ENCODE measurements at places on chromosomes 1 and 21.

GRCh38 chr21:44337941-44338895 lies 972 bp downstream of the CFAP410 start:
- peak; percentile 26 for DNase-seq

GRCh38 chr21:43312011-43312410 lies 114.9 kb downstream of the SIK1 start:
- DNase-seq: peak; percentile 1

DNA sequence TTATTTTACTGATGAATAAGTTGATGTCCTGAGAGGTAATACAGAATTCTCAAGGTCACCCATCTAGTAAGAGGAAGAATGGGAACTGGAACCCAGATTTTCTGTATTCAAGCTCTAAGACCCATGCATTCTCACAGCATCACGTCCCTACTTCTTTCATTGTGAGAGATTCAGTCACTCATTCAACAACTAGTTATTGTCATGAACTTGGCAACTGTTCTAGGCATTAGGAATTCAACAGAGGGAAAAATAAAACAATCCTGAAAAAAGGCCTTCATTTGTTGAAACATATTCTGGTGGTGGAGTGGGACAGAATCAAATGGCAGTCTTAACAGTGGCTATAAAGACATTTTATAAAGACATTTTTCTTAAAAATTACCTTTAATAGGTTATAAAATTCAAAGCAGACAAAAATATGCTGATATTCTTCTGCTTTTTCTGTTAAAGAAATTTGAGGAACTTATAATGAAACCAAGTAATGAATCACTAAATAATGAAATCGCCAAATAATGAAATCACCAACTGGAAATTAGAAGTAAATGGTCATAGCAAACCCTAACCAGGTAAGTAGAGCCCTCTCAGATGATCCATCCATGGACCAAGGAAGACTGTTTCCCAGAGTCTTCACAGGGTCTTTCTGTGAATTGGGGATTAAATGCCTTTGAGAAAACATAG lies 136.5 kb upstream of the DPYD start:
- DNase-seq: no peak

GRCh38 chr1:82141390-82141789 lies 340.7 kb downstream of the ADGRL2 start:
- DNase-seq: no peak

DNA sequence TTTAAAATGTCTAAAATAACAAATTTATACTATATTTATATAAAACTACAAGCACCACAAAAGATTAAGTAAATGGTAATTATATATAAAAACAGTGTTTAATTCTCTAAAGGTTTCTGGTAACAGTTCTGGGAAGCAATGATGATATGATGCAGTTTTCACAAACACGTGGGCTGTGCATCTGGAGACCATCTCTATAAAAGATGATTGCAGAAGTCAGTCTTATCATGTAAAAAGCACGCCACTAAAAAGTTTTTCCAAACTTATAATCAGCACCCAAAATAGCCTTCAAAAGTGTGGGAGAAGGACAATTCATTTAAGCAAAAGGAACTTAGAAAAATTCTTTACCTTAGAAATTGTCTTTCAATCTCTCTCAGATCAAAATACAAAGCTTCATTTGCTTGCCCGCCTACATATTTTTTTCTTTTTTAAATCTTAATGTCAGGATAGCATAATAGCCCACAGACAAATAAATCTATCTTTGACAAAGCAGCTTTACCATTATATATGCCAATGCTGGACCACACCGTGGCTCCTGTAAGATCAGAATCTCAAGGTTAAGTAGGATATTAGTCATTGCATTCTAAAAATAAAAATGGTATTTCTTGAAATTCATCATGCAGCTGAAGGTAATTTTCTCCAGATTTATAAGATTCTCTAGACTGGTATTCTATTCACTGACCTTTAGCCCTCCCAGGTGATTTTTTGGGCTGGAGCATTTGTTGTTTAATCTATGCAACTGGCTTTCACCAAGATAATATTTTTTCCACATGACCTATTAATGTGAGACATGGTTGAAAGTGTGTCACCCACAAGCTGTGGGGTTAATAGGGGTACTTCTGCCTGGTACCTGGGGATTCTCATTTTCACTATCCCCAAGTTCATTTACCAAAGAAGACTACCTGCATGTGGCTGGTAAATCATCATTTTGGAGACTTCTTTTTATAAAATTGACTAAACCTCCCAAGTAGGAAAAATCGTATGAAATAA lies 189.6 kb upstream of the ST6GALNAC5 start:
- no peak for DNase-seq

DNA sequence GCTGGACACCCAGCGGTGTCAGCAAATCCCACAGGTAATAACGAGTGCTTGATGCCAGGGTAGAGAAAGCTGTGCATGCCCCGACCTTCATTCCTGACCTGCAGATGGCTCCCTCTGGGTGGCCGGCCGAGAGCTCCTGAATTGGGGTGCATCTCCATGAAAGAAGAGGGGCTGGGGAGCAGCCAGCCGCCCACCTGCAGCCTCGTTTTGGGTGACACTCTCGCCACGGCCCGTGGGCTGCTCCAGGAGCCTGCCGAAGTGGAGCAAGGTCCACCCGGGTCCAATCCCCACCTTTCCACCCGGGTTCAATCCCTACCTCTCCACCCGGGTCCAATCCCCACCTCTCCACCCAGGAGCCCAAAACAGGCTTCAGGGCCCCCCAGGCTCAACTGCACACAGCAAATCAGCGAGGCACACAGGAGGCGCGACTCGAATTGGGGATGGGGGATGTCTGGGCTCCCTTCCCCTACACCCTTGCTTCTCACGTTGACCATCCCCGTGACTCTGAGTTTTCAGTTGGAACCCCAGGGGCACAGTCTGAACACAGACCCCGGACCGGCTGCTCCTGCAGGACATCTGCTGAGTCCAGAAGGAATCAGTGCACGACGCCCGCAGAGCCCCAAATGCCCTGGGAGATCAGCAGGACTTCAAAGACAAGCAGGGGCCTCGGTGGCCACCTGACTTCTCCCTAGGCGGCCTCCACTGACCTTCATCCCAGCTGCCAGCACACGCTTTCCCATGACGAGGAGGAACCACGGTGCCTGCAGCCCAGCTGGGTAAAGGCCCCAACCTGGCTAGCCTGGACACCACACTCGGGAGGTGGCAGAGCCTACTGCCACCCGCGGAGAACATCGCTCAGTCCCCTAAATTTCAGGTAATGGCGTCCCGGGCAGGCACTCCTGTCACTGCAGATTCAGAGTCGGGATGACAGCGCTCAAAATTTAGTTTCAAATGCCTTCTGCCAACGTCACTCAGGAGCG lies 159.0 kb downstream of the NPHP4 start:
- DNase-seq: no peak

GRCh38 chr1:75373542-75374159 lies 237.3 kb downstream of the SLC44A5 start:
- no peak for DNase-seq

DNA sequence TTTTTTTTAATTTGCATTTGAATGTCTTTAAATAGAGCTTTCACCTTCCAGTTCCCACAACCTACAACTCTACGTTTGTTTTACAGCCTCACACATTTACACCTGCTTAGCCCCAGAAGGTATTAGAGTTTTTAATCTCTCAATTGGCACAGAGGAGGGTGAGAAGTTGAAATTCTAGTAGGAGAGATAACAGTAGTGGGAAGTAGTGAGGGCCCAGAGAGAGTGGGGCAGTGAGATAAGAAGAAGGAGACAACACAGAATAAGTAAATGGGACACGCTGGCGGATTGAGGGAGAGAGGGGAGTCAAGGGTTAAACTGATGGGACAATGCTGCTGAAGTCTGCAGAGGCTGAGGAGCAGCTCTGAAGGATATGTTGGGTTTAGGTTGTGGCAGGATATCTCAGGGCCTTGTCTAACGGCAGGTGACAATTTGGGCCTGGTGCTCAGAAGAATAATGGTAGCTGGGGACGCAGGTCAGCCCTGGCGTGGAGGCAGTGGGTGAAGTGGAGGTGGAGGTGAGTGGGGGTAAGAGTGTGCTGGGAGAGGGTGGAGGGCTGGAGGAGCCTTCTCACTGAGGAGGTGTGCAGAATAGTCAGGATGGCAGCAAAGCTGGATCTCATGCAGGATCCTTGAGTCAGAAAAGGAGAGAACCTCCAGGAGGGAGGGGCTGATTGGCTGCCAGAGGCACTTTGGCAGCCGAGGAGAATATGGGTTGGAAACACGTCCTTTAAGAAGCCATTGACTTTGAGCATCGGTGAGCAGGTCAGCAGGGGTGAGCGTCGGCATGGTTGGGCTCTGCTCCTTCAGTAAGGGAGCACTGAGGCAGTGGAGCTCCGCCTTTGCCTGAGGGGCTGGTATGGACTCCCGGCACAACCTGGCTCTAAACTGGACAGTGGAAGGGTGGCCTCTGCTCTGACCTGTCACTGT lies 72.9 kb downstream of the SYT6 start:
- DNase-seq: no peak

DNA sequence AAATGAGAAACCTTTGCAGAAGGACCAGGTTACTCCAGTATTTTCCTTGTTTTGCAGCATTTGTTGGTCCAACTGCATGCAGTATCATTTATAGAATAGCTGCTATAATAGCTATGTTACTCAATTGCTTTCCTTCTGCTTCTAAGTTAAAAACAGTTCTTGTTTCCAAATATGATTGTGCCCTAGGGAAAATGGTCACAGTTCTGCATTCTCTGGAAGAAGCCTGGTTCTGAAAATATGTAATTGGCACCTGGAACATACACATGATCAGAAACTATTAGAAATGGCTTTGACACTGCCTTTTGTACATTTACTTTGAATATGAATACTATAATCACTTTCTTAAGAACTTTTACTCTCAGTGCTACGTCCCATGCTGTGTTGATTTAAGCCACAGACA lies 33.6 kb downstream of the HENMT1 start:
- DNase-seq: no peak

GRCh38 chr1:36034692-36035091 lies 49.2 kb upstream of the TEKT2 start:
- no peak for DNase-seq

DNA sequence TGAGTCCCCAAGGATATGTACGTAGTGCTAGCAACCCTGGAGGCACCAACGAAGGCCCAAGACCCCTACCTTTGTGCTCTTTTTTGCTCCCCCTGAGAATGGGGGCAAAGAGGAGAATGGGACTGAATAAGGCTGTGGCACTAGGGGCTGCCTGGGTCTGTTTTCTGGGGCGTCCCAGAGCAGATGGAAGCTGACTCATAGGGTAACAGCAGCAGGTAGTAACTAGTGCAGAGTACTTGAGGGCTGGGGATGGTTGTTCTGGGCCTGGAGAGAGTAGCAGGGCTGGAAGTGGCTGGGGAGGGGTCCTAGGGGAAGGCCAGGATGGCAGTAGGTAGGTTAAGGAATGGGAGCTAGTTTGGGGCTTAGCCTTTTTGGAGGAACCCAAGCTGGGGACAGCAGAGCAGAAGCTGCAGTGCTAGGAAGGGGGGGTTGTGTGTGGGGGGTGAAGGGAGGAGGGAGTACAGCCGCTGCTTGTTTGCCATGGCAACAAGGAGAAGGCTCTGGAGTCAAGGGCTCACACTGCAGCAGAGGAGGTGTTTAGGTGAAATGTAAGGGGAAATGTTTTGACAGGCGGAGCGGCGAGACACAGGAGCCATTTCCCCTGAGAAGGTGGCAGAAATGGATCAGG lies 1.8 kb downstream of the NCDN start:
- DNase-seq: no peak

DNA sequence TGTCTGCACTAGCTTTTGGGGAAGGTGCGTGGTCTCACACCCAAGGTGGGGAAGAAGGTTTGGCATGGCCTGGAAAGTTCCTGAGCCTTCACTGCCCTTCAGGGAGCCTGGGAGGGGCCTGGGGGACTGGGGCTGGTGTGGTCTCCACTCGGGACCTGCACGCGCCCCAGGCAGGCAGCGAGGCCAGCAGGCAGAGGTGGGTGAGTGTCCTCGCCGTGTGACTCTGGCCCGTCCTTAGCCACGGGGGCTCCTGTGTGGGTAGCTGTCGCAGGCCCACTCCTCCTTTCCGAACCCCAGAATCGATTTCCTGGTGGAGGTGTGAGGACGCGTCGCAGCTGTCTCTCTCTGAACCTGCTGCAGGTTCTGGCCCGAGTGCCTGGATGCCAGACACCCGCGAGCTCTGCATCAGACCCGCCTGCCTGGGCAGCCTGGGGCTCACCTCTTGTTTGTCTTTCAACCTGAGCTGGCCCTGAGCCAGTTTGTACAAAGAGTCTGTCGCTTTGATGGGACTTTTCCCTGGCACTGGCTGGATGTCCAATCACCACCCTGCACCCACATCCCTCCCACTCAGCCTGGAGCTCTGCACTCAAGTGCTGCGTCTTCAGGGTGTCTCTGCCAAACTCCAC lies 36.0 kb upstream of the SLC19A1 start:
- DNase-seq: peak; percentile 29

DNA sequence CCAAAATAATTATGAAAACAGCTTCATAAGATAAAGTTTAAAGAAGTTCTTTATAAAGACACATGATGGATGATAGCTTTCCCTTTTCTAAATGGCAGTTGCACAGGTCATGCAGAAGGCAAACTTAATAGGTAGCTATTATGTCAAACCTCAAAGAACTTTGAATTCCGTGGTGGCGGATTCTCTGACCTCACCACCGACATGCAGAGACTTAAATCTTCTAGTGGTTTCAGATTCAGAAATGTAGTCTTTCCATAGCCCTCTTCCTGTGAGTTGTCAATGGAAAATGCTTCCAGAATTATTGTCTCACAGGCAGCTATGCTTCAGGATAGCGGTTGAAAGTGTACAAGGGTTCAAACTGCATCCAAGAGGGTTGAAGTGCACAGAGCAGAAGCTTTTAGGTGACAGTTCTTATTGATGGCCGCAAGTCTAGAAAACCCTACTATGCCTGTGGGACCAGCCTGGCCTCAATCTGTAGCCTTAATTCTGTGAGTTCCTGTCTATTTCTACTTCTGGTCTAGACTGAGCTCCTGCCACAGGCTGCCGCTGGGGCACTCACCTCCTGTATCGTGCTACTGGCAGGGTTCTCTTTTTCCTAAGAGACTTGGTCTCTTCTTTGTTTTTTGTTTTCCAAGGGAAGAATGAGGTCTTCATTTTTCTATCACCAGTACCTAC lies 117.0 kb upstream of the ERRFI1 start:
- DNase-seq: no peak

DNA sequence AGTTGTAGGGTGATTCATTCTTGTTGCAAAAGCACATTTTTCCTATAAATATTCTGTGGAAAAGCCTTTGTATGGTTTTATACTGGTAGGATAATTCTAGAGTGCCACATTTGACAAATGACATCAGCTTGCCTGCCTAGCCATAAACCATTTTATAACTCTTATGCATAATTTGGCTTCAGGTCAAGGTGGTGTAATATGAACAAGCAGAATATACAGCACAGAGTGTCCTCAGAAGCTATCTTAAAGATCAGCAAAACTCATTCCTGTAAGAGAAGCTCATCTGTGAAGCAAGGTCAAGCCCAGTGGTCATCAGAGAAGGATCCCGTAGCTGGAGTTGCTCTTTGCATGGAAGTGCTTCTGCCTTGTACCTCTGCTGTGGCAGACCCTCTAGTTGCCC lies 24.0 kb upstream of the C1orf21 start:
- no peak for DNase-seq

DNA sequence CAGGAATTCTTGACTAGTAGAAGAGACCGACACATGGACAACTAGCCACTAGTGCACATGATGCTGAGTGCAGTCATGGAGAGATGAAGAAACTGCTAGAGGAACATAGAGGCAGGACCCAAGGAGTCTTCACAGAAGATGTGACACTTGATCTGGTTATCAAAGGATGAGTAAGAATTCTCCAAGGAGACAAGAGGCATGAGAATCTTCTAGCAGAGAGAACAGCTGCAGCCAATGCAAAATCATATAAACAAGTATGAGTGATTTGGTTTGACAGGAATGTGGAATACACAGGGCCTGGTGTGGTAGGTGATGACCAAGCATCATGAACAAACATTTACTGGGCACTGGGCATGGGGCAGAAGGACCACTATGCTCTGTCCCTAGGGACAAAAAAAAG lies 140.9 kb upstream of the CTTNBP2NL start:
- no peak for DNase-seq

GRCh38 chr1:201361652-201362504 lies 15.6 kb downstream of the TNNT2 start:
- peak; percentile 28 for DNase-seq
